Choroid plexus epithelial cell (primary cell): ENCODE measurements at places on chromosomes 2 and 18.
A peak's percentile ranks its signal among the peaks of the same experiment; 100 is the strongest.

GRCh38 chr2:34419856-34420255, 820.8 kb upstream of the FAM98A start:
- peak; percentile 1 for DNase-seq

- no peak for DNase-seq
Observed at GRCh38 chr2:222731201-222731621, 59.8 kb downstream of the MOGAT1 start.

GRCh38 chr2:24929230-24929629, 9.2 kb upstream of the ADCY3 start:
- no peak for DNase-seq

DNA sequence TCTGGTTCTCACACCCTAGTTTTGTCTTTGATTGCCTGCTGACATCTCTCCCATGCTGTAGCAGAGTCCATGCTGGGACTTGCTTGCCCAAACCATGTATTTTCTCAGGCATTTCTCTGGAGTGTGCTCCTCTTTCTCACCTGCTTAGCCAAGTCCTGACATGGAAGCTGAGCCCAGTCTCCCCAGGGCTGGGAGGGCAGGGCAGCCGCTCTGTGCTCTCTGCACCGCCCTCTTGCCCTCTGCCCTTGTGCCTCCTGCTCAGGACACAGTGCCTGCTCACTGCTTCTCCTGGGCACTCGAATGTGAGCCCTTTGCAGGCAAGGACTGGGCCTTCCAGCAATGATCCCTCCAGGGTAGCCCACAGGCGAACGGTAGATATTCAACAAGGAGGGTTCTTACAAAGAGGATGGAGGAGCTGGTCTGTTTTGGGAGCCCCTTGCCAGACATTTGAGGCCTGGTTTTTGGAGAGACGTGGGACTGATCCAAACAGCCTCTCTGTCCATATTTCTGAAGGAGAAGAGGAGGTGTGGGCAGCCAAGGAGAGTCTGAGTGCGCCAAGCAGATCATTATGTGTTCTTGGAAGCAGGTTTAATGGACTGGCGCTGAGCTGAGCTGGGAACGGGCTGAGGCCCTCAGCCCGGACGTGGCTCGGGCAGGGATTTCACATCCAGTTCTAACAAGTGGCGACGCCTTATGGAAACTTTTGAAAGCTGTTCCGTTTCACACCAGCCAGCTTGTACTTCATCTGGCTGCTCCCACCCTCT, 4.0 kb downstream of the SLC14A2 start:
- DNase-seq: no peak

DNA sequence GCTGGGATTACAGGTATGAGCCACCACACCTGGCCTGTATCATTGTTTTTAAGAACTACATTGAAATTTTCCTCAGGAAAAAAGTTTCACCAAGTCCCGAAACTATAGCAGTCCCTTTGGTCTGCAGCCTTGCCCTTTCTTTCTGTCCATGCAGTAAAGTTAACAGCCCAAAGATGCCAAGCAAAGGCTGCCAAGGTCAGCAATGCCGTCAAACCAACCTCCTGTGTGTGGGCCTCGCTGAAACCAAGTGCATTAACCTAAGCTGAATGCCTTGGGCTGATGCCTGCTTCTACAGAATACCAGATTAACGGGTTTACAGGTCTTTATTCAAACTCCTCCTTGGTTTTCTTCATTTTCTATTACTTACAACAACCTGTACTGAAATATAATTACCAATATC, 73.1 kb downstream of the EIF5B start:
- DNase-seq: no peak

- peak; percentile 26 for DNase-seq
Observed at GRCh38 chr18:11105463-11105862, 43.9 kb downstream of the PIEZO2 start.

- DNase-seq: no peak
Observed at GRCh38 chr2:46303822-46304221, 6.6 kb downstream of the EPAS1 start.

- no peak for DNase-seq
Observed at GRCh38 chr2:37558623-37559022, 112.8 kb downstream of the CDC42EP3 start.

DNA sequence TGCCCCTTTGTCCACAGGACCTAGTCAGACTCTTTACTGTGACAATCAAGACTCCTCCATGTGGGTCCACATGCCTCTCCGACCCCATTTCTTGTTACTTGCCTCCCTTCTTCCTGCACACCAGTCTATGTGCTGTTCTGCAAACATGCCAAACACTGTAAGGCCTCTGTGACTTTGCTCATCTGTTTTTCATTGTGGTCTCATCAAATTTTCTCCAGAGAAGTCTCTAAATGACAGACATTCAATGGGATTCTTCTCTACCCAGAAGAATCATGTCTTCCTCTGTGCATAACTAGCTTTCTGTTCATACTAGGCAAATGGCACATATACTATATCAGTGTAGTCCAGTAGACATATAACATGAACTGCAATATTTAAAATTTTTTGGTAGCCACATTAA, 43.0 kb upstream of the KCNE4 start:
- DNase-seq: no peak
